ENCODE measurements at places on chromosomes 11 and 22.
A peak's percentile ranks its signal among the peaks of the same experiment; 100 is the strongest.

- DNase-seq, result no peak
These were observed 24.4 kb upstream of the PSMA1 start for GRCh38 chr11:14544611-14545010.

- DNase-seq, result no peak
These were observed 16.7 kb downstream of the PAFAH1B2 start for GRCh38 chr11:117160826-117161225.

- DNase-seq, result peak; percentile 23
These were observed at the start of gene C11orf87 for GRCh38 chr11:109421981-109422869. Gene C11orf87, plus strand, starts transcription at chr11:109422190. Its CDS starts 1,444 bp downstream, at chr11:109423634.

DNA sequence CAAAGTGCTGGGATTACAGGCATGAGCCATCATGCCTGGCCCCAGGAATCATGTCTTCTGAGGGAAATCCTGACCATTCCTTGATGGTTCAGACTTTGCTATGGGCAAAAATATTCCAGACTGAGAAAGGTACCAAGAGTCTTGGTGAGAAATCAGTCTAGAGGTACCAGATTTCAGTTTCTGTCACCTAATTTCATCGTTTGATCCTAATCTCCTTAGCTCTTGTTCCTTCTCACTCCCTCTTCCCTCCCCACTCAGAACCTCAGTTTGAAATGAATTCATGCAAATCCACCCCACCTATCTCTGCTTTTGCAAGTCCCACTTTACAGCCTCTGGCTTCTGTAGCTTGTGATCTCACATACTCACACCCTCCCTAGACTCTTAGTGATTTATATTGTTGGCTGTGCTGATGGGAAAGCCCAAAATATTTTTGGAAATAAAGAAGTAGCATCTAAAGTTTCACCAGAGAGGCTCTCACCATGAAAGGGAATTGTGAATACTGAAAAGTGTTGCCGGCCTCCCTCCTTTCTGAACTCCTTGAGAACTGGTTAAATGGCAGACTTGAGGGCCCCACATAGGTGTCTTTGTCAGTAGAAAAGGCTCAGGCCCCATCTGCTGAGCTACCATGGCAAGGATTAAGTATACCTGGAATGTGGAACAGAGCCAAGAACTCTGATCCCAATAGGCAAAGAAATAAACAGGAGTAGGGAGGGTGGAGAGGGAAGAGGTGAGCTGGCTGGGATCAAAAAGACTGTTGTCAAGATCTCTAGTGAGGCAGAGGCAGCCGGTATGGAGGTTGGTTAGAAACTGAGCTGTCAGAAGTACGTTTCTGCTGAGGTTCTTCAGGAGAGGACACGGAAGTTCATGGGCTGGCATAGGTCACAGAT is 190.5 kb upstream of the MTMR2 start:
- no peak for DNase-seq

GRCh38 chr22:26923531-26923930 is 266.1 kb downstream of the MIAT start:
- DNase-seq, result no peak

GRCh38 chr11:75325713-75326438 is 25.6 kb downstream of the ARRB1 start:
- no peak for DNase-seq

GRCh38 chr11:121448431-121448941 is 3.6 kb upstream of the SORL1 start:
- DNase-seq, result no peak

DNA sequence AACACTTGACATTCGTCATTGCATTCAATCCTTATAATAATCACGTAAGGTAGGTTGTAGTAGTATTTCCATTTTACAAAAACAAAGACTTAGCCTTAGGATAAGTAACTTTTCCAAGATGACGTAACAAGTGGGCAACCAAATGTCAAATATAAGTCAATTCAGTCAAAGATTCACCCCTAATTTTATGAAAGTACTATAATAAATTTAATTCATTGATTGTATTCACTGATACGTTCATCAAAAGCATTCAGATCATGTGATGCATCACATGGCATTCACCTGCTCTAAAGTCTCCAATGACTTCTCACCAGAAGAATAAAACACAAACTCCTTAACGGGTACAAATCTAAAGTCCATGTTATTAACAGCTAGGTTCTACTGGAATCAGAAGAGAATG is 2.1 kb downstream of the KIF18A start:
- no peak for DNase-seq

GRCh38 chr11:4181782-4182721 is 87.5 kb downstream of the RRM1 start:
- DNase-seq, result peak; percentile 44

GRCh38 chr11:11171854-11172253 is 181.2 kb downstream of the CSNK2A3 start:
- no peak for DNase-seq

DNA sequence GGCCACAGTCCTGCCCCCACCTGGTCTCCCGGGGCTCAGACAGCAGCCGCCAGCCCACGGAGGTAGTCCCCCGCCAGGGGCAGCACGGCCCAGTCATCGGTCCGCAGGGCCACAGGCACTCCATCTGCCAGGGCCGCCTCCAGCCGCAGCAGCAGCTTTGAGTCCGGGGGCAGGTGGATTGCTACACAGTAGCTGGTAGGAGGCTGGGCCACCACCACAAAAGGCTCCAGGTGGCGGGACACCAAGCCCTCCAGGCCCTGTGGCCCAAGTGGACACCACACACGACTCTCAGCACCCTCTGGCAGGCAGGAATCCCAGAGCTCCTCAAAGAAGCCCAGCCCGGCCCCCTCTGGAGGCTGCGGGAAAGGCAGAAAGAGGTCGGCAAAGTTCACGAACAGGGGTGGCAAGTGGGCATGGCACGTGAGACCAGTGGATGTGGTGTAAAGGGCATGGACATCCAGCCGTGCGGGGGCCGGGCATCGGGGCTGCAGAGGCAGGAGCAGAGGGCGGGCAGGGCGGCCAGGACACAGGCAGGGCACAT is 2.9 kb downstream of the AP5B1 start:
- no peak for DNase-seq

DNA sequence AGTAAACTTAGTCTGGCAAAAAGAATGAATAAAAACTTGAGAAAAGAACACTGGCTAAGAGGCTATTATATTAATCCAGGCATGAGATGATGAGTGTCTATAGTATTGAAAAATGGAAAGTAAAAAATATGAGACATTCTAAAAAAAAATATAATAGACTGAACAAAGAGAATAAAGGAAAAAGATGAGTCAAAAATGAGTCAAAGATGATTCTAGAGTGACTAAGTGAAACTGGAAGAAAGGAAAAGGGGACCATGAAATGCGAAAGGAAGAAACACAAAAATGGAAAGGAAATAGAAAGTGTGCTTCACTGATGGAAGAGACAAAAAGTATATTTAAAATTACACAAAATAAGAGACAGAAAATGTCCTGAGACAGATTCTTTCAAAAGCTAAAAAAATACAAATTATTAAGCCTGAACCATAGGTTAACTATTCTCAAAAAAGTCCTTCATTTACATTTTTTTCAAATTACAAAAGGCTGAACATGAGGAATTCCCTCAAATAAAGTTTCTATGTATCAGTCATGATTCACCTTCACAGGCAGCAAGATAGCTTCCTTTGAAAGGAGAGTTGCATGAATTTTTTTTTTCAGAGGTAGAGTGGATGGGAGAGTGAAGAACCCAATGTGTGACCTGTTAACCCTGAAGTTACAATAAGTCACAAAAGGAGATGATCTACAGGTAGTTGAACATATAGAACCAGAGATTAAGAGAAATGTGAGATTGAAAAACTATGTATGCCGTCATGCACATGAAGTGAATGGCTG is 75.2 kb downstream of the EIF3M start:
- no peak for DNase-seq

DNA sequence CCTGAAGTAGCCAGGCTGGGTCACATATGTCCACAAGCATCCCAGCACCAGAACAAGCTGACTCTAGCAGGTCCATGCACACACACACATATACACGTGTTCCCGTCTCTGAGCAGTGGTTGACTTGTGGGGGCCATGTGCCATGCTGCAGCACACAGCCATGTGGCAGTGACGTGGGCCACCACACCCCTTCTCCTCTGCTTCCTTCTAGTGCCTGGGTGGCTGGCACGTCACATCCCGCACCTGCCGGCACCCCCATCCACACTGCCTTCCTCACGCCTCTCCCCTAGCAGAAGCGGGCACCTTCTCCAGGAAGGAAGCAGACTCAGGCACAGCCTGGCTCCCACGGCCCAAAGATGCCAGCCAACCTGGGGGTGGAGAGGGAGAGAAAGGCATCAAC is 9.5 kb downstream of the SYT7 start:
- DNase-seq, result no peak

DNA sequence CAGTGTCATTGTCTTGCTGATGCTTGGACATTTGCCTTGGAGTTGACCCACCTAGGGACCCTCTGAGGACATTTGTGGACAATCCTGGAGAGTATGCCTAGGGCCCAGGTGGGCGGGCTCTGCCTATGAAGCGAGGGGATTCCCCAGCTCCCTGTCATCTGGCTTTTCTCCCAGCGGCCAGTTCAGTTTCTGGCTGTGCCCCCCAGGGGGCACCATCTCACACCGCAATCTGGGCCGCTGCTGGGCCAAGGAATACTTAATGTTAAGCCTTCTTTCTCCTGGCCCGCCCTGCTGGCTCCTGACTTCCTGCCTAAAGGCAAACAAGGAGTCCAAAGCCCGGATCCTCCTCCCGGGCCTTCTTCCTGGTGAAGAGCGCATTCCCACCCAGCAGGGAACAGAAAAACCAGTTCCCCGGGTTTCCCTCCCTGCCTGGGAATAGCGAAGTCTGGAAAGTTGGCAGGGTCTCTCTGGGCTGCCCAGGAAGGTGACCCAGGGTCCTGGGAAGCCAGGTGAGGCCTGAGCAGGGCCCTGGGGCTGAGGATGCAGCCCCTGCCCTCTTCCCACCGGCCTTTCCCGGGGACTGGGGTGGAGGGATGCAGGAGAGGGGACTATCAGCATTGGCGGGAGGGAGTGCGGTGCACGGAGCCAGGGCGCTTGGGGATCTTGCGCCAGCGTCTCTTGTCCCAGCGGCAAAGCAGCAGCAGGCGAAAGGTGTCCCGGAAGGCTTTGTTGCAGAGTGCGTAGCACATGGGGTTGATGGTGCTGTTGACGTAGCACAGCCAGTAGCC is 11.9 kb downstream of the CHRM1 start:
- DNase-seq, result peak; percentile 71

- DNase-seq, result no peak
These were observed 8.2 kb downstream of the UPB1 start for GRCh38 chr22:24503137-24503842.

DNA sequence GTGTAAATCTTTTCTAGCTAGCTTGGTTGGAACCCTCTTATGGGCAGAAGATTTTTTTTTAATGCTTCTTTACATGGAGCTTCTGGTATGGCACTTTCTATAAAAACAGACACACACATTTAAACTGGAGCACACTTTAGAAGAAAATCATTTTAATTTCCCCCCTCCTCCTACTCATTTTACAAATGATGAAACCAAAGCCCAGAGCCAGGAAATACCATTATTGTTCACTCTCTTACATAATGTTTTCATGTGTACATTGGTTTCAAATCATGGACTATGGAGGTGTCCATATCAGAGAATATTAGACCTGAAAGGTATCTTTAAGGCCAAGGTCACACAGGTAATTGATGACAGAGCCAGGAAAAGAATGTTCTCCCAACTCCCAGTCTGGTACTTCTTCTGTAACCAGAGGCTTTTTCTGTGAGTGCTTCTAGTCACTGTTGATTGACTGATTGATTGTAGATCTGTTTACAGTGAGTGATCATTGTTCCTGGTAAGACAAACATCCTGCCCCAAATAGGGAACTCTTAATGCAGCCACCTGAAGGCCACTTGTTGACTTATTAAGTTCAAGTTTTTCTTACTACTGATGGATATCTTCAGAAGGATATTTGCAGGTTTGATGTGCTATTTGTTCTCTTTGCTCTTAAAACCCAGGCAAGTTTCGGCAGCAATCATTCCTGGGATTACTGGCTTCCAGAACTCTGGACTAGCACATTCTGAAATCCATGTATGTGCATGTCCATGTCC is 26.8 kb upstream of the ME3 start:
- DNase-seq, result no peak

DNA sequence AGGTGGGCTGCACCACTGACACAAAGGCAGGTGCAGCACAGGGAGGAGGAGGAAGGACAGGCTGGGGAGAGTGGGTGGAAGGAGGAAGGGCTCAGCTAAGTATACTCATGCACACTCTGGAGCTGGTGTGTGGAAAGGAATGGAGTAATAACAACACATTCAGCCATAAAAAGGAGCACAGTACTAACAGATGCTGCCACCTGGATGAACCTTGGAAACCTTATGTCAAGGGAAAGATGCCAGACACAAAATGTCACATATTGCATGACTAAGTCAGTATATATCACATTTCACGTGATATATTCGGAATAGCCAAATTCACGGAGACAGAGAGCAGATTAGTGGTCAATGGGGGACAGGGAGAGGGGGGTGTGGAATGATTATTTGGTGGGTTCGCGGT is 389.6 kb upstream of the SYN3 start:
- no peak for DNase-seq

DNA sequence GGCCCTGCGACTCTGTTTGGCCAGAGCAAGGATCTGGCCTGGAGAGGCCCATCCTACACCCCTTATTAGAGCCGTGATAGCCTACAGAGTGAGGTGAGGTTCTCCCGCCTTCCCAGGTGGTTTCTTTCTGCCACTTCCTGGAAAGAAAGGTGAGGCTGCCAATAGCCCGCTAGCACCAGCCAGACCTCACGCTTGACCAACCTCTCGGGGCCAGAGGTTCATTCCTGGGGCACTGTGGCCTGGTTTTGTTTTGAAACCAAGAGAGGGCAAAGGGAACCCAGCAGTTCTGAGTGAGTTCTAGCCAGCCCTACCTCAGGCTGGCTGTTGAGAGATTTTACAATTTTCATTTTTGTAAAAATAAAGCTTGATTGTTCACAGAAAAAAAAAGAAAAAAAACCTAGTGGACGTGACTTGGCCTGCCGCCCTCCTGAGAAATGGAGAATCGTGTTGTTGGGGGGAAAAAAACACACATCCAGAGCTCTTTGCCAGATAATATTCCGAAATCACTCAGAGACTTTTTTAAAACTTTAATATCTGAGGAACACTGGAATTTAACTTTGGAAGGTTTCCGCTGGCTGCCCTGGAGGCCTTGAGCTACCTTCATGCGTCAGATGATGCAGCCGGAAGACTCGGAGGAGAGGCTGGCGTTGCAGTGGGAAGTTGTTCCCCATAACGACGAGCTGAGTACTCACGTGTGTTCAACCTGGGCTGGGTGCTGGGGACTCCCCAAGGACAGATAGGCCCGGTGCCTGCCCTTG is 84.5 kb downstream of the BCR start:
- no peak for DNase-seq

DNA sequence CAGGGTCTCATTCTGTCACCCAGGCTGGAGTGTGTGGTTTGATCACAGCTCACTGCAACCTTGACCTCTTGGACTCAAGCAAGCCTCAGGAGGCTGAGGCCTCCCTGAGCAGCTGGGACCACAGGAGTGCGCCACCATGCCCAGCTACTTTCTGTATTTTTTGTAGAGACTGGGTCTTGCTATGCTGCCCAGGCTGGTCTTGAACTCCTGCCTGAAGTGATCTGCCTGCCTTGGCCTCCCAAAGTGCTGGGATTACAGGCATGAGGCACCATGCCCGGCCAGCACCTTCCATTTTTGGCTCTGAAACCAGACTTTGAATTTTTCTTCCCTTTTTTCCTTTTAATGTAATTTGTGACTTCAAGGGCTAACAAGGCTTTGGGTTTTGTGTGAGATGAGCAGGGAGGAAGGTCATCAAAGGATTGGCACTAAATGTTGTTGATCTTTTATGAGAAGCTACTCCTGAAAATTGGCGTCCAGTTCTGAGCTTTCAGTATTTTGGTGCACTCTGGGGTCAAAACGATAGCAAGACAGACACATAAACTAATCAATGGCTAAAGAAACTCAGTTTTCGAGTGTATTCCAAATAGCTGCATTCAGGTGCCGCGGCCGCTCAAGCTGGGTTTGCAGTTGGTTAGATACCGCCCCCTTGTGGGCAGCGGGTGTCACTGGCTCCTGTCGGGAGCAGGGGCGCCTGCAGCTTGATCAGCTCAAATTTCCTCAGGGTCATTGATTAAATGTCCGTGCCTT is 51.9 kb upstream of the CLMP start:
- DNase-seq, result peak; percentile 63
